ENCODE measurements at places on chromosomes 1 and 21.

- DNase-seq, result no peak
Measured at GRCh38 chr1:30087465-30087864, 635.9 kb downstream of the MATN1 start.

- no peak for DNase-seq
Measured at GRCh38 chr1:231913493-231913892, 286.9 kb downstream of the DISC1 start.

DNA sequence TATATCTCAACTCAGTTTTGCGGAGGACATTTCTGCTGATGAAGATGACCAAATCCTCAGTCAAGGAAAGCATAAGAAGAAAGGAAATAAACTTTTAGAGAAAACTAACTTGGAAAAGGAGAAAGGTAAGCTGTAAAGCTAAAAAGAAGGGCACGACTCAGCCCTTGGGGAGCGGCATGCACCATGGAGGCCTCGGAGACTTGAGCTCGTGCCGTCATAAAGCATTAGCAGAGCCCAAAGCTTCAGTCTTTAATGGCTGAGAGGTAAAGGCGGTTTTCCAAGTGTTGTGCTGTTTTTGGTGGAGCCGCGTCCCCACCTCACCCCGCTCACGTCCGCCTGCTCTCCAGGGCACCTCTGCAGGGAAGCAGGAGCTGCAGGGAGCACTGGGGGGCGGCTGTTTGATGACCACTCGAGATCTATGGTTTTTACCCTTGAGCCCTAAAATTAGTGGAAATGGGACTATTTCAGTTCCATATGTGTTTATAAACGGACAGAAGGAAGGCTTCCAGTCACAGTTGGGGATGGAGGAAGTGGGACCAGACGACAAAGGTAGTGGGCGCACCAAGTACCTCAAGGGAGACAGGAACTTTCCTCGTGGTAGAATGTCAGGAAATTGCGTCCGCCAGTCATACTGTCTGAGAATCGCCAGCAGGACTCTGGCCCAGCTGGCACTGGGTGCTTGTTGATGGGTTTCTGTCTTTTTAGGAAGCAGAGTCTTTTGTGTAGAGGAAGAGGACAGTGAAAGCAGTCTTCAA lies 27.6 kb downstream of the RRP1B start:
- DNase-seq, result no peak

- no peak for DNase-seq
Measured at GRCh38 chr1:92833840-92834239, 2.0 kb downstream of the RPL5 start.

- no peak for DNase-seq
Measured at GRCh38 chr1:201260236-201260590, 23.1 kb upstream of the PKP1 start.
